ENCODE measurements at places on chromosomes 16 and 17. TPM values are rescaled to one million over a fixed set of nuclear protein-coding genes. Genes with fewer than 3 reads are reported as not detected.

DNA sequence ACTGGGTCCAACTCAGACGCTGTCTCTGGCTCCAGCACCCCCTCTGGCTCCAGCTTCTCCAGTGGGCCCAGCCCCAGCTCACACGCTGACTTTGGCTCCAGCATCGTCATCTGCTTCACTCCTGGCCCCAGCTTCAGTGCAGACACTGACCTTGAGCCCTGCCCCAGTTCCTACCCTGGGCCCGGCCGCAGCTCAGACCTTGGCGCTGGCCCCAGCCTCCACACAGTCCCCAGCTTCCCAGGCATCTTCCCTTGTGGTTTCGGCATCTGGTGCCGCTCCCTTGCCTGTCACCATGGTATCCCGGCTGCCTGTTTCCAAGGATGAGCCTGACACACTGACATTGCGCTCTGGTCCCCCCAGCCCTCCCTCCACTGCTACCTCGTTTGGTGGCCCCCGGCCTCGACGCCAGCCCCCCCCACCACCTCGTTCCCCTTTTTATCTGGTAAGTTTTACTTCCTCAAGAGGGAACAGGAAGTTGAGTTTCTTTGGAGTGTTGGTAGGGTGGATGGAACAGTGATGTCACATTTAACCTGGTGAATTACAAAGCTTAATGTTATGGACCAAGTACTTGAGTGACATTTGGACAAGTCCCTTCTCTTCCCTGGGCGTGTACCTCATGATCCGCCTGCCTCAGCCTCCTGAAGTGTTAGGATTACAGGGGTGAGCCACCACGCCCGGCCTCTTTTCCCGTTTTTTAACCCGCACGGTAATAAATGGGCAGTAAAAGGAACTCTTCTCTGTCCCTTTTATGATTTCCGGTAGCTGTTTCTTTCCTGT, 23.4 kb upstream of the PHKG2 start:
- no peak for DNase-seq

REXO5 gene
- 13.1 TPM for total RNA-seq

ITGAL gene
- total RNA-seq = 0.51 TPM

- no peak for DNase-seq
Measured at GRCh38 chr17:40281663-40282062, 6.0 kb upstream of the CDC6 start.

- no peak for DNase-seq
Measured at GRCh38 chr16:65958086-65958485, 408.4 kb upstream of the CDH5 start.

Measured in HepG2 (cell line).